ENCODE measurements at places on chromosomes 2 and 18.

GRCh38 chr2:106032676-106033075 lies 161.4 kb downstream of the UXS1 start:
- no peak for DNase-seq

DNA sequence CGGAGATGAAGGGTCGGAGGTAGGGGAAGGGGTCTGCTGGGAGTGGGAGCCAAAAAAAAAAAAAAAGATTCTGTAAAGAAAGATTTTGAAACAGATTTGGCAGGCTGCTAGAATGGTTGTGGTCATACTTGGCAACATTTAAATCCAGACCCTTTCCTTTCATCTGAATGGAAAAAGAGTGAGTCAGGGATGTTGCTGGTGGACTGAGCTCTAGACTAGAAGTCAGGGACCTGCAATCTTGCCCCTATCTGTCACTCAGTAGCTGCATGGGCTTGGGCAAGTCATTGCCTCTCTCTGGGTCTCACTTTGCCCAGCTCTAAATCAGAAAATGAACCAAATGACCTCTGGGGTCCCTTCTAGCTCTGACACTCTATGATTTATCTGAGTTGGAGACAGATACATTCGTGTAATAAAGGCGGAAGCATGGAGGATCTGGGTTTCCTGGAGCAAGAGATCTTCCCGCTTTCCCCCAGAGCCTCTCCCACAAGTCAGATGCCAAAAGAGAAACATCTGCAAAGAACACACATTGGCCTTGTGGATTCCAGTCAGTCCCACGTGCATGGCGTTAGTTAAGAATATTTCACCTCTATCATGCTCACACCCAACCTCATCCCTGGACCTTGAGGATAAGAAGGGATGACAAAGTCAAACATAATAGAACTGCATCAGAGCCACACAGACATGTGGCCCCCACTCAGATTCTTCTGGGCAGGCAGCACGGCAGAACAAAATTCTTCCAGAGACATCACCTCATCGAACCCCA lies 58.5 kb downstream of the ADD2 start:
- DNase-seq: no peak

- DNase-seq: no peak
These were observed 689.4 kb upstream of the SLC8A1 start for GRCh38 chr2:41141146-41141791.

DNA sequence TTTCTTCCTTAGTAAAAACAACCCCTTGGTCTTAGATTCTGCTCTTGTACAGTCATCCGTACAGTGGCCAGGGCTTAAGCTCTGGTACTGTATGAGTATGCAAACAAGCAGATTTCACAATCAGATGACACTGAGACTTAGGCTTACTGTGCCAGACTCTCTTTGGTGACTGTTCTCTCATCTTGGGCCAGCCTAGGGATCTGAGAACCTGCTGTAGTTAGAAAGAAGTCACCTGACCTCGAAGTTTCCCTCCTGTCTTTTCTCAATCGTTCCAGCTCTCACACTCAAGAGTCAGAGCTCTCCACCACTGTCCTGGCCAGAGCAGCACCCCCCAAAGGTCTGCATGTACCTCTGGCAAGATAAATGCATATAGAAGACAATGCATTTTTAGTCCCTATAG lies 63.2 kb downstream of the ZEB2 start:
- no peak for DNase-seq

DNA sequence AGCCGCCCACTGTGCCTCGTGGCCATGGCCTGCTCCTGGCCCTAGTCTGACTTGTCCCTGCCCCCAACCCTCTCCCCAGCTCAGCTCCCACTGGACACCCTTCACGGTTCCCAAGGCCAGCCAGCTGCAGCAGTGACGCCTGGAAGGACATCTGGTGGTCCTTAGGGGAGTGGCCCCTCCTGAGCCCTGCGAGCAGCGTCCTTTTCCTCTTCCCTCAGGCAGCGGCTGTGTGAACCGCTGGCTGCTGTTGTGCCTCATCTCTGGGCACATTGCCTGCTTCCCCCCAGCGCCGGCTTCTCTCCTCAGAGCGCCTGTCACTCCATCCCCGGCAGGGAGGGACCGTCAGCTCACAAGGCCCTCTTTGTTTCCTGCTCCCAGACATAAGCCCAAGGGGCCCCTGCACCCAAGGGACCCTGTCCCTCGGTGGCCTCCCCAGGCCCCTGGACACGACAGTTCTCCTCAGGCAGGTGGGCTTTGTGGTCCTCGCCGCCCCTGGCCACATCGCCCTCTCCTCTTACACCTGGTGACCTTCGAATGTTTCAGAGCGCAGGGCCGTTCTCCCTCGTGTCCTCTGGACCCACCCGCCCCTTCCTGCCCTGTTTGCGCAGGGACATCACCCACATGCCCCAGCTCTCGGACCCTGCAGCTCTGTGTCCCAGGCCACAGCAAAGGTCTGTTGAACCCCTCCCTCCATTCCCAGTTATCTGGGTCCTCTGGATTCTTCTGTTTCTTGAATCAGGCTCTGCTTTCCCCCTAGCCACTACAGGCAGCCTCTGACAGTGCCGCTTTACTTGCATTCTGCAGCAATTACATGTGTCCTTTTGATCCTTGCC lies 35.8 kb downstream of the ANO7 start:
- DNase-seq: no peak

DNA sequence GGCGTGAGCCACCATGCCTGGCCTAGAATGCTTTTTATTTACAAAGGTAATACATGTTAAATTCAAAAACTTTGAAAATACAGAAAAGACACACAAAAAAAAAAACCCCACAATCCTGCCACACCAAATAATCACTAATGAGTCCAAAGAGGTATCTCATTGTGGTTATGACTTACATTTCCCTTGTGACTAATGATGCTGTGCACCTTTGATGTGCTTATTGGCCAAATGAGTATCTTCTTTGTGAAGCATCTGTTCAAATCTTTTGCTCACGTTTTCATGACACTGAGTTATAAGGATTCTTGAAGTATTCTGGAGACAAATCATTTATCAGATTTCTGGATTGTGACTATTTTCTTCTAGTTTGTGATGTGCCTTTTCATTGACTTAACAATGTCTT lies 6.4 kb upstream of the NLRC4 start:
- DNase-seq: no peak

DNA sequence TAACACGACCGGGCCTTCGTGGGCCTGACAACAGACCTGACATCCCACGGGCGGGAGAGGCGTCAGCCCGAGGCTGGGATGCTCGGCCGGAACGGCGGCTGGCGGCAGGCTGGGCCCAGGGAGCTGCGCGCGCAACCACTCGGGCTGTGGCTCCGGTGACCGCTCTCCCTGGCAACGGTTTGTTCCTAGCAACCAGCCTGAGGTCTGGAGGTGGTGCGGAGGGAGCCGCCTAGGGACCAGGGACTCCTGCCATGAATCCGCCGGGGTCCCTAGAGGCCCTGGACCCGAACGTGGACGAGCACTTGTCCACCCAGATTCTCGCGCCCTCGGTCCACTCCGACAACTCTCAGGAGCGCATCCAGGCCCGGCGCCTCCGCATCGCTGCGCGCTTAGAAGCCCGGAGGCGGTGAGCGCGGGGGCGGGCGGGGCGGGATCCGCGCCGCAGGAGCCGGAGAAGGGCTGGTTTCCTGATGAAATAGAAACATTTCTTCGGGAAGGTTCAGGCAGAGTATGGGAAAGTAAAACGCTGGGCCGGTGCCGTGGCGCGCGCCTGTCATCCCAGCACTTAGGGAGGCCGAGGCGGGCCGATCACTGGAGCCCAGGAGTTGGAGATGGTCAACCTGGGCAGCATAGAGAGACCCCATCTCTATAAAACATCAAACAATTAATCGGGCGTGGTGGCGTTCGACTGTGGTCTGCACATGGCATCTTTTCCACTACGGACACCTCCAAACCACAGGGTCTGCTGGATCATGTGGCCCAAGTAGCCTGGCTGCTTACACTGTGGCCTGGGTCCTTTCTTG lies at the start of gene DRC1:
DRC1 (plus strand) TSS at position 182 of the 803 bp plus-strand sequence; CDS start at position 252, 70 bp downstream.
- DNase-seq: no peak

- DNase-seq: no peak
These were observed 68.9 kb upstream of the RMDN2 start for GRCh38 chr2:37856101-37856751.
